ENCODE measurements at places on chromosomes 1 and 21.

GRCh38 chr1:11494771-11495170 lies 15.8 kb downstream of the DISP3 start:
- DNase-seq: no peak

DNA sequence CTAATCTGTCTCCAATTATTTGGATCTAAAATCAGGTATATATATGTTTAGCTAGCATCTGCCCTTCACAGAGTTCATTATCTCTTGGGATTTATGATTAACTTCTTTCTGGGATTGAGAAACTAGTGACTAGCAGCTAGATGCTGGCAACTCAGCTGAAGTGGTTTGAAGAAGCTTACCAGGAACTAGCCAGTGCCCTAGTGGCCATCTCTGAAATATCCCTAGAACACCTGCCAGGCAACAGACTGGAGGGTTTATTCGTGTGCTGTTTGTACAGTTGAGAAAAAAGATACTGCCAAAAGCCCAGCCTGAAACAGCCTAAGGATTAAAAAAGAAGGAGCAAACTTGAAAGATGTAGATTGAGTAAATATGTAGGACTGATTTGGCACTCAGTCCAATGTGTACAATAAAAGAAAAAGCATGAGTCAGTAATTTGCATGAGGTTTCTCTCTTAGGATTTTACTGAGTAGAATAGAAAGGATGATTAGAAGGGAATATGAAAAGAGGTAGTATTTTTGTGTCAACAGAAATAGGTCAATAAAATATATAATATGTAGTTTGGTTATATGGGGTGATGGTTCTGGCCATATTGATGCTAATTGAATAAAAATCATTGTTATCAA lies 1144.6 kb upstream of the ADGRL2 start:
- DNase-seq: peak; percentile 2

DNA sequence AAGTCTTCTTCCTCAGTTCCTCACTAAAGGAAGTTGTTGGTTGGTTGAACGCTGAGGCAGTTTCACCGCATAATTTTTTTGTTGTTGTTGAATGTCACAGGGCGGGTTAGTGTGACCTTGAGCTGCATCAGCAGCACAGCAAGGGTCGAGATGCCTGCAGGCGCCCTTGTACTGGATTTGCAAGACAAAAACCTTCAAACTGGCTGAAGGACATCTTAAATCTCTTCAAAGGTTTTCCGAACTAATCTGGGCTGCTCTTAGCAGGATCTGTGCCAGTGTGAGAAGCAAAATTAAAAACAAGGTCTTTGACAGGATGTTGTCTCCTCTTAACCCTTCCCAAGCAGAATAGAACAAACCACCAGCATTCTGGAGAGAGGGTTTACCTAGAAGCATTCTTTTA lies 59.4 kb downstream of the NRIP1 start:
- DNase-seq: no peak

DNA sequence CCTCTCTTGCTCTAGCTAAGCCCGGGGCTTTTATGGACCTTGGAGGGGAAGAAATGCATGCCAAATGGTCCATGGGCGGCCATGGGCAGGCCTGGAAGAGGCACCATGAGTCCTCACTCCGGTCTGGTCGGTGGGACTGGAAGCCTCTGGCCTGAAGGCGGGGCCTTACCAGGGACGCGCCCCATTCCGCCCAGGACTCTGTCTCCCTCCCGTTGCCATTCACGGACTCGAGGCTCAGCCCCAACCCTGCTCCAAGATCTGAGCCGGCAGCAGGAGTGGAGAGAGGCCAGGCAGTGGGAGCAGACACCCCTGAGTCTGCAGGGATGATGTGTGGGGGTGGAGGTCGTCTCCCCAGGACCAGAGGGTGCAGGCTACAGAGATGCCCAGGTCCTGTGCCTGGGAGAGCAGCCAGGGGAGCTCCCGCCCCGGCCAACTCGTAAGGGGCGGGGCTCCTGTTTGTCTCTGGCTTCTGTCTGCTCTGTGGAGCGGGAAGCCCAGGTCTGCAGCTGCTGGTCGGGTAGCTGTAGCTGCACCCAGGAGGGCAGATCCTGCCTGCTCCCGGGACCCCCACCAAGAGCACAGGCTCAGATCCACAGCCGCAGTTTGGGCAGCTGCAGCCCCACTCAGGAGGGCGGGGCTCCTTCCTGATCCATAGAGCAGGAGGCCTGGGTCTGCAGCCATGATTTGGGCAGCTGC lies 8.3 kb upstream of the KANK4 start:
- DNase-seq: no peak

- DNase-seq: no peak
Observed at GRCh38 chr1:86516335-86516734, 30.5 kb upstream of the CLCA4 start.

DNA sequence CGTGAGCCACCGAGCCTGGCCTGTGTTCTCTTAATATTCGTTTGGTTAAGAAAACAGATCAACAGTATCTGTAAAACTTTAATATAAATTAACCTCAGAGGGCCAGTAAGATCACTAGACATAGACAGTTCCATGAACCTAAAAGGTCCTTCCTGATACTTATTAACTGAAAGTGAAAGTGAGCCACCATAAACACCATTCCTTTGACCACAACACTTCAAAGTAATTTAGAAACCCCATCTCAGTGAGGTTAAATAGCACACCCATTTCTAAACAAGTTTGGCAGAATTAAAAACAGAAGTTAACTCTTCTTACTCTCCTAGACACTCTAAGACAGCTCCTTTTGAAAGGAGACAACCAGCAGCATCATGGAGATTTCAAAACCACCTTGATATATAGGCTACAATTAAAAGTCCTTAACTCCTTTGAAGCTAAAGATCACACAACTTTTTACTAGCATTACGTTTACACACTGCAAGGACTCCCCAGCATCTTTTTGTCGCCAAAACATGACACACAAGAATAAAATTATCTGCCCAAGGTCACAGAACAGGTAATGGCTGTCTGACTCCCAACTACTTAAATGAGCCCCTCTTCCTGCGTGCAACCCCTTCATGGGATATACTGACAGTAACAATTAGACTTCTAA lies 2.2 kb downstream of the RNF19B start:
- DNase-seq: peak; percentile 59

GRCh38 chr1:18681423-18681835 lies 50.8 kb downstream of the PAX7 start:
- peak; percentile 33 for DNase-seq

- DNase-seq: no peak
Observed at GRCh38 chr1:169941982-169942830, 48.5 kb upstream of the SCYL3 start.

- no peak for DNase-seq
Observed at GRCh38 chr1:37794372-37795339, 1.0 kb downstream of the MANEAL start.

- DNase-seq: no peak
Observed at GRCh38 chr1:61322769-61323168, 240.4 kb downstream of the NFIA start.

- no peak for DNase-seq
Observed at GRCh38 chr1:205009670-205010069, 33.3 kb upstream of the CNTN2 start.

- DNase-seq: no peak
Observed at GRCh38 chr1:197838836-197839235, 63.6 kb upstream of the DENND1B start.
